ENCODE measurements at places on chromosomes 2 and 18.

- peak; percentile 90 for DNase-seq
These were observed 89.2 kb upstream of the CD226 start for GRCh38 chr18:70036771-70037347.

DNA sequence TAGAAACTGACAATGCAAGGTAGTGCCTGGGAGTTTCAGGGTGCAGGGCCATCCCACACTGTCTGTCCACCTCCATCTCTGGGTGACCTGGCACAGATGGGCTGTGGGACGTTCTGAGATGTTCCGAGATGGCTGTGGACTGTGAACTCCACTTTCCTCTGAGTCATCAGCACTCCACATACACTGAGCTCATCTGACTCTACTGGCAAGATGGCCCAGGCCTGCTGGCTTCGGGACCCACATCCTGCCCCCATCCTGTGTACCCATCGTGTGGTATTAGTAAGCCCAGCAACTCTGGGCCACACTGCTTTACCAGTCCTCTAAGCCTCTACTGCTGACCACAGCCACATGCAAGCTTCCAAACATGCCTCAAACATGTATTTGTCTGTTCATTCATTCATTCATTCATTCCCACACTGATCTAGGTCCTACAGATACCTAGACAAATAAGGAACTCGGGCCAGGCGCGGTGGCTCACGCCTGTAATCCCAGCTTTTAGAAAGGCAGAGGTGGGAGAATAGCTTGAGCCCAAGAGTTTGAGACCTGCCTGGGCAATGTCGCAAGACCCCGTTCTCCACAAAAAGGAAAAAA lies 124.8 kb upstream of the CXCR4 start:
- DNase-seq, result no peak

GRCh38 chr18:50127516-50128210 lies 67.3 kb downstream of the MYO5B start:
- no peak for DNase-seq

DNA sequence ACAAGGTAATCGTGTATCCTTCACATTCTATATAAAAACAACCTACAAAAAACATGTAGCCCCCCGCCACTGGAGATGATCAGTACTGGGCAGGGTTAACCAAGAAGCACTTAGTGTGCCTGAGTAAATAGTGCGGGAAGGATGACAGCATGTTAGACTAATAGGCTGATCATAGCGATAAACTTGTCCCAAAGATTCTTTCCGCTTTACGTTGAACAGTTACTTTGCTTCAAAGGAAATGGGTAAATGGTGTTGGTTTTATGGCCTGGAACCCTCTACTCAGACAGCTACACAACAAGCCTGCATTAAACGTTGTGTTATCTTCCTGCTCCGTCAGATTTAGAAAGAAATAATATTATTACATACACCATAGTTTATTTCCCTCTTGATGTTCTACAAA lies 67.7 kb downstream of the CTAGE1 start:
- no peak for DNase-seq

DNA sequence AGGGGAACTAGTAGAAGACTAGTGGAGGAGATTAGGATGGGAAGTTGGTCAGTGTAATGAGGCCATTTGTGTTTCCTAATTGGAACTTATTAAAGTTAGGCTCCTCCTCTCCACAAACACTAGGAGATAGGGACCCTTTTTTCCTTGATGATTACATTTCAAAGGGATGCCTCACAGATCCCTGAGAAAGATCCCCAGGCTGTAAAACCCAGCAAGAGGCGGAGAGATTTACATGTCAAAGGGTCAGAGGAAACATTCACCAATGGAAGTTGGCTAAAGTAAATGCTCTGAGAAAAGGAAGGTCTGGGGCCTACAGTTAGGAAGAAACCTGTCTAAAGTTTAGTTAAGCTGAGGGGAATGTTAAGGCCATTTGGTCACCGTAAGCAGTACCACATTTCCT lies 1.4 kb upstream of the CCDC85A start:
- no peak for DNase-seq

DNA sequence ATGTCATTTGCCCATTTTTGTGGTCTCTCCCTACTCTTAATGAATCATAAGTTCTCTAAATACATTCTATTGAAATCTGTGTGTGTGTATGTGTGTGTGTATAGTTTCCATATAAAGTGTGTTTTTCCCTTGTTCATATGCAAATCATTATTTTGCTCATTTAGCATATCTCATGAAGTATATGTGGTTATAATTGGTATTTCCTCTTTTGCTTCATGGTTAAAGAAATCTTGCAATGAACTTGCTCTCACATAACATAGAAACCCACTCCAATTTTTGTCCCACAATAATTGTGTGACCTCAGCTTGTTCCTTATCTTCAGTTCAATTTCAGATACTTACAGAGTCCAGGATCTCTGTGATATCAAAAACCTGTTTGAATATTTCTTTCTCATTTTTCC lies 1.2 kb downstream of the CPO start:
- no peak for DNase-seq

DNA sequence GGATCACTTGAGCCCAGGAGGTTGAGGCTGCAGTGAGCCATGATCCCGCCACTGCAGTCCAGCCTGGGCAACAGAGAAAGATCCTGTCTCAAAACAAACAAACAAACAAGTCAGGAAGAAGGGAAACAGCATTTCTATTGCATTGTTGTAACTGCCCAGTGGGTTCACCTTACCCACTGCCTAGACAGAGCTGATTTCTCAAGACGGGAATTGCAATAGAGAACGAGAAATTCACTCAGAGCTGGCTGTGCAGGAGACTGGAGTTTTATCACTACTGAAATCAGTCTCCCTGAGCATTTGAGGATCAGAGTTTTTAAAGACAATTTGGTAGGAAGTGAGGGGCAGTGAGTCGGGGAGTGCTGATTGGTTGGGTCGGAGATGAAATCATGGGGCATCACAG lies 24.2 kb upstream of the RTTN start:
- DNase-seq, result no peak

DNA sequence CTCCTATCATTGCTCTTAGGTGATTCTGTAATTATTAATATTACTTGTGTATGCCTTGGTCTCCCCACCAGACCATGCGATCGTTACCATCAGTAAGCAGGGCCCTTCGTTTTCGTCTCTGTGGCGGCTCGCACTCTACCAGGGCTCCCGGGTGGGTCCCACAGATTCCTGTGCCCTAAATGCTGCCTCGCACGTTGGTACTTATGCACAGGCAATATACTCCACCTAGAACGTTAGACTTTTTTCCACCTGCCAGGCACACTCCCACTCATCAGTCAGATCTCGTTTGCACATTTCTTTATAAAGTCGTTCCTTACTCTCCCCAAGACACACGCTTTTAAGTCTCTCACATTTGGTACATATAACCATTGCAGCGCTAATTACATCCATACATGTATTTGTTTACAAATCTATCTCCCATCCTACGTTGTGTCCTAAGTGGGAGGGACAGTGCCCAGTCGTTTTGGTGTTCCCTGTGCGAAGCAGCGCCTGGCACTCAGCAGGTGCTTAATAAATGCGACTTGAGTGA lies 901 bp downstream of the FEZ2 start:
- DNase-seq, result no peak

DNA sequence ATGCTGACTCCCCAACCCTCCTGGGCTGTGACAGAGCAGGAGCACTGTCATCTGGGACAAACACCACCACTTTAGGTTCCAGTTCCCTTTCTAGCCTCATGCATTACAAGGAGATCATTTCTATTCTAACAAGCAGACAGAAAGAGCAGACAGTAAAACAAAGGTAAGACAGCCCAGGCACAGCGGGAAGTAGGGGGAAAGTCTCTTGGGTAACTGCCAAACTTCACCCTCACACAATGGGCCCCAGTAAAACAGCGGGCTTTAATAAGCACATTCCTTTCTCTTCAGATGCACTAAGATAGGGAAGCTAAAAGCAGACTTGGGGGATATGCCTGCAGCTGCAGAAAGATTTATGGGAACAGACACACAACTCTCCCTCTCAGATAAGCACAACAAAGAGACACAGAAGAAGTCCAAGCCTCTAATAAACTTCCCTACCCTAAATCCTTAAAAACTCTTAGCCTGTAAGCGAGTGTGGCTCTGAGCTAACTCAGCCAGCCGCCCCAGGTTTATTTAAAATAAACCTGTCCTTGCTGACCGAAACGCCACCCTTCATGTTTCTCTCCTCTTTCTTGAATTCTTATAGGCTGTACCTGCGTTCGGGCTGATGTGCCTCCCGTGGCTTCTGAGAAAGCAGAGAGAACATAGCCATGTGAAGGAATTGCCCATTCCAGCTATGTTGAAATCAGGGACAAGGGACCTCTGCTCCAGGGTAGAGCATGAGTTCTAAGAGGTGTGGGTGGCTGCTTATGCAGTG lies 726.8 kb upstream of the DDX18 start:
- DNase-seq, result no peak

- DNase-seq, result peak; percentile 47
These were observed 833 bp downstream of the AFG3L2 start for GRCh38 chr18:12376034-12376753.

DNA sequence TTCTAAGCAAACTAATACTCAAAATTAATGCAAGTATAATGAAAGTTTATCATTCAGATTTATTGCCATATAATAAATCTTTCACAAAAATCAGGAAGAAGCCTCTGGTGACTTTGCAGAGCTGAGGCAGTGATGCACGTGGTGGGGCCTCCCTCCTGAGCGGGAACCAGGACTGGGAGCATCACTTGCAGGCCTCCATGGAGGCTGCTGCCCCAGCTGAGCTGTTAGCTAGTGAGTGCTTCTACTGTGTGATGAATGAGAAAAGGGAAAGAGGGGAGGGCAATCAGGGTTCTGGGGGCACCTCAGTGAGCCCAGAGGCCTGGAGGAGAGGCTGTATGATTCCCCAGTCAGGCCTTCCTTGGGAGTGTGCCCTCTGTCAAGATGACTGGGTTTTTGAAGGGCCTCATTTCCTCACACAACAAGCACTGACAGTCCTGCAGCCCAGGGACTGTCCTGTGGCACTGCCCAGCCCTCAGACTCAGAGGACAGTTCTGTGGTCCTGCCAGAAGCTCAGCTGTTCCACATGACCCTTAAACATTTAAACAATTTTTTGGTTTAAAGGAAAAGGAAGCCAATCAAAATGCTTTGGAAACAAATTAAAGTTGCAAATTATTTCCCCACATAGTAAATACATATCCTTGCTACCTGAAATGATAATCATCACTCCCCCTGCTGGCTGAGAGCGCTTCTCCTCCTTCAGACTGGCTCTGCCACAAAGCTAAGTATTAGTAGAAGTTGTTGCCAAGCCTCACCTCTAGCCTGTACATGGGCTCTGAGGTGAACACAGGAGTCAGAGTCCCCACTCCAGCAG lies 90.9 kb upstream of the SMAD7 start:
- DNase-seq, result peak; percentile 71

DNA sequence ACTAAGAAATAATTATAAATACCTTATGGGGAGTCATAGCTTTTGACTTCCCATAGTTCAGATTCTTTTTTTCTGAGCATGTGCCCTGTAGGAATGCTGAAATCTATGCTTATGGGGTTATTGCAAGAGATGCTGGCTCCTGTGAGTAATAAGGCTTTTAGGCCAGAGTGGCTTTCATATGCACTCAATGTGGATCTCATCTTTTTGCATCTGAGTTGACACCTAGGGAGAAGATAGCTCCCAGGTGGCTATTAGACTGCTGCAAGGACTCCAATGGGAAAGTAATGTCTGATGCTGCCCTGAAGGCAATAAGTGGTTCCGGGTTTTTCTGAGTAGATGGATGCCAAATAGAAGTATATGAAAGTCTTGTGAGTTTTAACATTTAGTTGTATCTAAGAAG lies 21.0 kb downstream of the DNAH6 start:
- no peak for DNase-seq

- no peak for DNase-seq
These were observed 239.5 kb upstream of the COL3A1 start for GRCh38 chr2:188734691-188735090.

DNA sequence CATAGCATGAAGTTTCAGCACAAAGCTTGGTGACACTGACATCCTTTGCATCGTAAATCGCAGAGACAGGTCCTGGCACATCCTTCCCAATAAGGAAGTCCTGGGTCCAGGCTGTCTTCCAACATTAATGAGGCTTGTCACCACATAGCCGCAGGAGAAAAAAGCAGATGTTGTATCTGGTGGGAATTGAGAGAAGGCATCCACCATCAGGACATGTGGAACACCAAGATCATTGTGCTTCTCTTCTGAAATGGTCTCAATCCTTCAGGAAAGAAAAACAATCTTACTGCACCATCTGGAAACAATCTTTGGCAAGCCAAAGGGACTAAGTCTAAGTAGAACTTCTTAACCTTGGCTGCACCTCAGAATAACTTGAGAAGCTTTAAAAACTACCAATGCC lies 119.0 kb upstream of the ARHGAP28 start:
- no peak for DNase-seq

DNA sequence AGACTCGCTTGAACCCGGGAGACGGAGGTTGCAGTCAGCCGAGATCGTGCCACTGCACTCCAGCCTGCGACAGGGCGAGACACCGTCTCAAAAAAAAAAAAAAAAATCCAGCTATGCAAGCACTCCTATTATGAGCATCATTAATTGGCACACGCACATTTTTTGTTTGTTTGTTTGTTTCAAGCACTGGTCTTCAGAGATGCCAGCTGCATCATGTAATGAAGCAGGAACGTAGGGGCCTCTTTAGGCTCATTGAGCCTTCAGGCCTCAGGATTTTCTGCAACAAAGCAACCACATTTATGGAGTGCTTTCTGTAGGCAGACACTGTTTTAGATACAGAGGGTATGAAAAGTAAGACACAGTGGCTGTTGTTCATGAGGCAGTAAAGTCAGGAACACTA lies 585.8 kb downstream of the CNTNAP5 start:
- DNase-seq, result no peak

DNA sequence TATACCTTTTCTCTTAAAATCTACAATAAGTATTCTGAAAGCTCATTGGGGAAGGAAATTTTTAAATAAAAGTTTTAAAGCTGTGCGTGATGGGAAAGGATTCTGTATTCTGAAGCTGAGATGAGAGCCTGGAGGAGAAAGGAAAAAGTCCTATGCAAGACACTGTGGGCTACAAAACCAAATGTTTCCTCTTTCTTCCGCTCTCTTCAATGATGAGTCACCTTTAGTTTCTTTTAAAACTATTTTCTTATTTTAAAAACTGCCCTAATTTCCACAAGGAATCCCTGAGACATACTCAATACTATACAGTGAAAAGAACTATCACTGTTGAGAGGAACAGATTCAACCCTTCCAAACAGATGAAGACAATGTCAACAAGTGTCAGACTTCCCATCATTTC lies 87.4 kb downstream of the INO80D start:
- DNase-seq, result no peak

- no peak for DNase-seq
These were observed 104.1 kb upstream of the UBXN4 start for GRCh38 chr2:135637456-135638087.

DNA sequence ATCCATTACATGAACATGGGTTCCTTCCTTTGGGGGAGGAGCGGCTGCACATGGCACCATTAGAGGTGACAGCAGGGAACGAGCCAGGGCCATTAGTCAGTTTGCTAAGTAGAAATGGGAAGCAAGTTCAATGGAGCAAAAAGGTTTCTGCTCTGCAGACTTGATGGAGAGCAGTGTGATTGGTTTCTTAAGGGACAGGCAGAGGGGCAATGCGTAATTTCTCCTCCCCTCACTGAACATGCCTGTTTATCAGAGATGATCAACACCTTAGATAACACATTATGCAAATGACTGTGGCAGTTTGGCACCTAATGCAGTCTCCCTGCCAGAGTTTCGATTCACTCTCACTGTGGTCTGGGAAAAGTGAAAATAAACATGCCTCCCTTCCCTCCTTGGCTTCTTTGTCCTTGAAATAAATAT lies 414.5 kb downstream of the STK39 start:
- DNase-seq, result no peak

Data from RPMI8226 (cell line).